ENCODE measurements at places on chromosomes 11 and 22.

DNA sequence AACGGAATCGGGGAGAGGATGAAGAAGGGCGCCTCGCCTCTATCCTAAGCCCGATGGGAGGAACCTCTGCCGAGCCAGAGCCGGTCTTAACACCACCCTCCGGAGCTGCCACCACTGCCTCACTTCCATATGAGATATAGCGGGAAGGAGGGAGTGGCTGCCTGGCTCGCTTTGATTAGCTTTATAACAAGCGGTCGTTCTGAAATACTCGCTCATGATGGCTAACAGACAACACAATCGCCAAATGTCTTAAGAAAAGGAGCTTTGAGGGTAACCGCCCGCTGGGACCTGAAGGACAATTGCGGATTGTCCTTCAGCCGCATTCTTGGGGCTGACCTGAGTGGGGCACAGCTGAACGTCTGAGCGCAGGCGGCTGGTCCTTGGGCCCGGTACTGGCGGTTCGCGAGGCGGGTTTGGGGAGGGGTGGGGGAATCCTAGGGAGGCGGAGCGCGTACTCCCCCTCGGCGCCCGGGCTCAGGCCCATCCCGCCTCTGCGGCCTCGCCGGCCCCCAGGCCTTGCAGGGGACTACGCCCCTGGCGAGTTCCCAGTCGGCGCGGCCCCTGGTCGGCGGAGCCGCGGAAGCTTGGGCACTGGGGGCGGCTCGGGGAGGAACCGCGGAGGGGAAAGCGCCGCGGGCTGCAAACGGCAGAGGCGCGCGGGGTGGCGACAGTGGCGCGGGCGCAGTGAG lies at the start of gene PLAAT5:
PLAAT5 (minus strand) TSS at position 617 of the 689 bp plus-strand sequence; CDS start at position 484, 133 bp downstream.
- DNase-seq = no peak

DNA sequence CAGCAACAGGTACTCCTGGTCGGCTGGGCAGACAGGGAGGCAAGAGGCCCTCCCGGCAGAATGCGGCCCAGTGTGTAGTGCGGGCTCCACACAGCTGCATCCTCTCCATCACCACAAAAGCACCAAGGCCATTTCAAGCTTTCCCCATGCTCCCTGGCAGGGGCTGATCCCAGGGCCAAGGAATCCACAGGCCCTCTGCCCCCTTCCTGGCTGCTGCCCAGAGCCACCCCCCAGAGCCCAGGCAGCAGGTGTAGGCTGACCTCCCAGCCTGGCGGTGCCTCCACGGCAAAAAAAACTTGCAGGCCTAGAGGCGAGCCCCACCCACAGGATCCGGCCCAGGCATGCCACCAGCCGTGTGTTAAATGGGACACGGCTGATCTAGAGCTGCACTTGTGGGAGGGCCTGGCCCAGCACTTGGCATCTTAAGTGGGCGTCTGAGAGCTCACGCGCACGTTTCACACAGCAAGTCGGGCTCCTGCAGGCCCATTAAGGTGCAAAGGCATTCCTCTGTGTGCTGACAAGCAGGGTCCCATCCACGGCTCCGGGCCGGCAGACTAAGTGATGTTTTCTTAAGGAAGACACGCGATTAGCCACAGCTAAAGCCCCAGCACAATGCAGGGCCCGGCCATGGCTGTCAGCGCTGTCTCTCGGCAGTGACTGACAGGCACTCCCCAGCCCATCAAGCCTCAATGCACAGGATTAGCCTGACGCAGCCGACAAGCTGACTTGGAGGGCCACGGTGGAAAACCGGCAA lies 19.8 kb upstream of the GNB1L start:
- peak; percentile 18 for DNase-seq

GRCh38 chr11:75403983-75404658 lies 4.8 kb downstream of the RPS3 start:
- DNase-seq = no peak

DNA sequence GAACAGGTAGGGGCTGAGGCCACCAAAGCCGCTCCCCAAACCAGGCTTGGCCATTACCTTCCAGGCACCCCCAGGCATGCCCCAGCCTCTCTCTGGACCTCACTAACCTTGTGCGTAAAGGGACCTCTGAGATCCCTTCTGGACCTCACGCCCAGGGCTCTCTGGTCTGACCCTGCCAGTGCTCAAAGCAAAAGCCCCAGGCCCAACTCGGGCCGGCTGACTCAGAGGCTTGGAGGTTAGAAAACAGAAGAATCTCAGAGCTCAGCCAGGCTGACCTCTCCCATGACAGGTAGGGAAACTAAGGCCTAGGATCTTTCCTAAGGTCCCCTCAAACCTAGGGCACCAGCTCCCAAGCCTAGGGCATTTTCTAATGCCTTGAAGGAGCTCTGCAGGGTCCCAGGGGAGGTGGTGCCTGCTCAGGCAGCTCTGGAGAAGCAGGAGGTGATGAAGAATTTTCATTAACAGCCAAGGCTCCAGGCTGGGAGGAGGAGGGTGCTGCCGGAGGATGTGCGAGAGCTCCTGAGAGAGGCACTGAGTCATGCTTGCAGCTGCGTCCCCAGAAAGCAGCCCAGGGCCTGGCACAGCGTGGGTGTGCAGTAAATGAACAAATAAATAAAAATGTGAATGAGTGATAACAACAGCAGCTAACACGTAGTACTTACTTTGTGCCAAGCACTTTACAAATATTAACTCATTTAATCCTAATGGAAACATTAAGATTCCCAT lies 25.6 kb downstream of the ARRB1 start:
- DNase-seq = peak; percentile 73

- DNase-seq = peak; percentile 63
These were observed 8.6 kb upstream of the MMP8 start for GRCh38 chr11:102733232-102733875.

GRCh38 chr11:78821371-78822306 lies 247.0 kb upstream of the NARS2 start:
- DNase-seq = no peak

DNA sequence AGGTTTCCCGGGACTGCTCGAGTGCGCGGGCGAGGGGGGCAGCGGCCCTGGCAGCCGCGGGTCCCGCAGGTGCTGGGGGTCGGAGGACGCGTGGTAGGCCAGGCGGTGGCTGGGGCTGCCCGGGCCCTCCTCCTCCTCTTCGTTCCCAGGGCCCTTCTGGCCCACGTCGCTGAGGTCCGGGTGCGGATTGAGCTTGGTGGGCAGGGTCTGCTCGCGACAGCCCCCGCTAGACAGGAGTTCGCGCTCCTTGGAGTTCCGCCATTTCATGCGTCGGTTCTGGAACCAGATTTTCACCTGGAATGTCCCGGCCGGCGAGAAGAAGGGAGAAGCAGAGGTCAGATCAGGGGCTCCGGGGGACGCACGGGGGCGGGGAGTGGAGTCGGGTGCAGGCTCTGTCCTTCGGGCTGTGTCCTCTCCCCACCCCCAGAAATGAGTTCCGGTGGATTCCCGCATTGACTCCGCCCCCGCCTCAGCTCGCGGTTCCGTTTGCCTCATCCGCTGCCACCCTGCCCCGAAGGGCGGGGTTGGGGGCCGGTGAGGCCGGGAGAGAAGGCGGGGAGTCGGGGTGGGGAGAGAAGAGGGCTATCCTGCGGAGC lies 3.9 kb downstream of the DBX1 start:
- DNase-seq = no peak

- DNase-seq = no peak
These were observed 16.8 kb upstream of the IL10RA start for GRCh38 chr11:117969160-117969991.

Measured in fibroblast of skin of scalp (primary cell).